ENCODE measurements at places on chromosomes 3 and 15.
A peak's percentile ranks its signal among the peaks of the same experiment; 100 is the strongest.

- peak; percentile 62 for DNase-seq
Observed at GRCh38 chr3:46865031-46865507, 1.8 kb upstream of the MYL3 start.

- no peak for DNase-seq
Observed at GRCh38 chr3:180657094-180657493, 22.2 kb downstream of the CCDC39 start.

GRCh38 chr3:127114337-127115070 is 78.4 kb upstream of the PRR23E start:
- DNase-seq: no peak

GRCh38 chr3:54064486-54064885 is 57.9 kb upstream of the CACNA2D3 start:
- DNase-seq: no peak

DNA sequence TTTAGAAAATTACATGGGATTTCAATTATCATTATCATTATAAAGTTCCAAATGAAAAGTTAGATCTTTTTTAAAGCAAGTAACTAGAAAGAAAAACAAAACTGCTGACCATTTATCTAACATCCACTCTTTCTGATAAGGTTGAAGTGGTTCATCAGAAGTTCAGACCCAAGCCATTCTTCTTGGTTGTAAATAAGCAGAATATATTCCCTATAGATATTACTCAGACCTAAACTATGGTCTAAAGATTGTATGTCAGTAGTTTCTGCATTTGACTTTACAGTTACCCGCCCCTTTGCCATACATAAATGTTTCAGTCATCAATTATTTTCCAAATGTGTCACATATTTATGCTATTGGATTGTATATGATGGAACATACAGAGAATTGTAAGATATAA is 136.7 kb downstream of the PLOD2 start:
- DNase-seq: peak; percentile 4

GRCh38 chr3:179256813-179257212 is 5.9 kb upstream of the KCNMB3 start:
- DNase-seq: no peak

DNA sequence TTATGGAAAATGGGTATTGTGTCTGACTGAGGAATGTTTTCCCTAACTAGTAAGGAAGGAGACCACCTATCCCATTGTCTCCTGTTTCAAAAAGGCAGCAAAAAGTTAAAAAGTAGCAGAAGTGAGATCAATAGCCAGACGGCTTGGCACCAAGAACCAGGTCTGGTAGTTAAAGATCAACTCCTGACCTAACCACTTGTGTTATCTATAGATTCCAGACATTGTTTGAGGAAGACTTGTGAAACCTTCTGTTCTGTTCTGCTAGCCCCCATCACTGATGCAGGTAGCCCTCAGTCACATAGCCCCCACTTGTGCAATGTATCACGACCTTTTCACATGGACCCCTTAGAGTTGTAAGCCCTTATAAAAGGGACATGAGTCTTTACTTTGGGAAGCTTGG is 46.3 kb upstream of the C2CD4B start:
- no peak for DNase-seq

DNA sequence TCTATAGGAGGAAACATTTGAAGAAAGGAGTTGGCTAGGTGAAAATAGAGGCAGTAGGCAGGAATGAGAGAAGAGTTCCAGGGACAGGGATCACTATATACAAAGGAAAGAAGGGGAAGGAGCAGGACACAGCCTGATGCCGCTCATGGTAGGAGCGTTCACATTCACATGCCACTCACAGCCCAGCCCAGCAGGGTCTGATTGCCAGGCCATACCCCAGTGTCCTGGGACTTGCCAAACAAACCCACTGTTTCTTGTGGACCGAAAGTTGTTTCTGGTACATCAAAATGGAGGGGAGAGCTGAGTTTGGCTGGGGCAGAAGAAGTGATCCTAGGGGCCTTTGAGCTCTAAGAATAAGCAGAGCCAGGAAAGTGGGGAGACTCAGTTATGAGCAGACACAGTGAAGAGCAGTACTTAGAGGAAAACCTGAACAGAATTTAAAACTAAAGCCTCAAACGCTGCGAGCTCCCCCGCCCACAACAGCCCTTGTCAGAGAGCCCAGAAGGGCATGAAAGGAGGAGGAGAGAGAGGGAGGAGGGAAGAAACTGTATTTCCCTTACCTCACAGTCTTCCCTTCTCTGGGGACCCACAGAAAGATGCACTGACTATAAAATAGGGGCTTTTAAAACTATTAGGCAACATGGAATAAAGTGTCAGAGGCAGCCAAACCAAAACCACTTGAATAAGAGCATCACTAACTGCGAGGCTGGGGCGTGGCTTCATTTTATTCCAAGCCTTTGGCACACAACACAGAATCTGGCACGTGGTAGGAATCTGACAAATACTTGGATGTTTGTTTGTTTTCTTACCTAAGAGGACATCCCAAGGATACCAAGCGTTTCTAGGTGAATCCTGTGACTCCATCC is 129.0 kb downstream of the RPL22L1 start:
- peak; percentile 99 for DNase-seq

Measured in fibroblast of mammary gland (primary cell).